ENCODE measurements at places on chromosomes 5 and 9.

- no peak for DNase-seq
Observed at GRCh38 chr5:173246511-173246910, 11.5 kb upstream of the NKX2-5 start.

GRCh38 chr5:115402822-115403577, 106.5 kb upstream of the CCDC112 start:
- DNase-seq = peak; percentile 24

- DNase-seq = no peak
Observed at GRCh38 chr5:151647320-151647861, 39.3 kb downstream of the SPARC start.

DNA sequence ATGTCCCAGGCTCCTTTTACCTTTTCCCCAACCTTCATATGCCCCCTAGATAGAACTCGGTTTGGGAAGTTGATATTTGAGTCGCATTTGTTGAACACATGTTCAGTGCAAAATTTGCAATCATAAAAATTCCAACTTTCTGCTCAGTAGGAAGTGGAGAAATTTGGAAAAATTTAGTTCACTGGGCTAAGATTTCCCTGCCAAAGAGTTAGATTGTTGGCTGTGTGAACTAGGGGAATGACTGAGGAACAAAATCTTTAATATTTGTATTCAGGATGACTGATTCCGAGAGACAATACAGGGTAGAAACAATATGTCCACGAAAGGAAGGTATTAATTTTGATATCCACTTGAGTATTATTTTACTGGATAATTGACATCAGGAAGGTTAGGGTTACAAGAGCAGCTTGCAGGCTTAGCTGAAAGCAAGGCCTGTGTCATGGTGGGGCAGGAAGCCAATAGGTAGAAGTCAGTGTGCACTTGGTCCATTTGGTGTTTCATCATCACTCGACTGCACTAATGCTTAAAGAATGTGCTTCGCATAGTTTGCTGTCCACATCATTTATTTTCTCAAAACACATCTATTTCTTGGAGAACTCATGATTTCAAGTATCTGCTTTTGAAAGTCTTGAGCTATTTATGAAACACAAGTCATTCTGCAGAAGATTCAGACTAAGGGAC, 59.4 kb upstream of the GNA14 start:
- DNase-seq = peak; percentile 92

- peak; percentile 19 for DNase-seq
Observed at GRCh38 chr5:103120607-103121200, 603 bp downstream of the PPIP5K2 start.

DNA sequence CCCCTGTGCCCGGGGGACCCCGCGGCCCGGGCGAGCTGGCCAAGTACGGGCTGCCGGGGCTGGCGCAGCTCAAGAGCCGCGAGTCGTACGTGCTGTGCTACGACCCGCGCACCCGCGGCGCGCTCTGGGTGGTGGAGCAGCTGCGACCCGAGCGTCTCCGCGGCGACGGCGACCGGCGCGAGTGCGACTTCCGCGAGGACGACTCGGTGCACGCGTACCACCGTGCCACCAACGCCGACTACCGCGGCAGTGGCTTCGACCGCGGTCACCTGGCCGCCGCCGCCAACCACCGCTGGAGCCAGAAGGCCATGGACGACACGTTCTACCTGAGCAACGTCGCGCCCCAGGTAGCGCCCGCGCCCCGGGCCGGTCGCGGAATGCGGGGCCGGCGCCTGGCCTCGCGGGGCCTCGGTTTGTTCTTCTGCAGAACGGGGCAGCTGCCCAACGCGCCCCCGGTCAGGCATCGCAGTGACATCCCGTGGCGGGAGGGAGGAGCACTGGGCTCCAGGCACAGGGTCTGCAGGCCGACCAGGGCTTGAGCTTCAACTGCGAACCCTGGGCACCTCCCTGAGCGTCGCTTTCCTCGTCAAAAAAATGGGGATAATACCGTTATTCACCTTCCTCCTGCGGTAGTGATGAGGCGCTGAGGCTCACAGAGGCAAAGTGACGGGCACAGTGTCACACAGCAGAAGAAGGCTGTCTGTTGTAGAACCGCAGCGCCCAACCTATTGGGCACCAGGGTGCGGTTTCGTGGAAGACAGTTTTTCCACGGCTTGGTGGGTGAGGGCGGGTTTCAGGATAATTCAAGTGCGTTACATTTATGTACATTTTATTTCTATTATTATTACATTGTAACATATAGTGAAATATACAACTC, 777 bp downstream of the ENDOG start:
- DNase-seq = no peak

- DNase-seq = no peak
Observed at GRCh38 chr5:149372076-149372795, 6.9 kb downstream of the IL17B start.

Measured in AG20443 (cell line).